ENCODE measurements at places on chromosomes 2 and 18.

- DNase-seq: no peak
Observed at GRCh38 chr2:200357845-200358244, 51.4 kb downstream of the SPATS2L start.

DNA sequence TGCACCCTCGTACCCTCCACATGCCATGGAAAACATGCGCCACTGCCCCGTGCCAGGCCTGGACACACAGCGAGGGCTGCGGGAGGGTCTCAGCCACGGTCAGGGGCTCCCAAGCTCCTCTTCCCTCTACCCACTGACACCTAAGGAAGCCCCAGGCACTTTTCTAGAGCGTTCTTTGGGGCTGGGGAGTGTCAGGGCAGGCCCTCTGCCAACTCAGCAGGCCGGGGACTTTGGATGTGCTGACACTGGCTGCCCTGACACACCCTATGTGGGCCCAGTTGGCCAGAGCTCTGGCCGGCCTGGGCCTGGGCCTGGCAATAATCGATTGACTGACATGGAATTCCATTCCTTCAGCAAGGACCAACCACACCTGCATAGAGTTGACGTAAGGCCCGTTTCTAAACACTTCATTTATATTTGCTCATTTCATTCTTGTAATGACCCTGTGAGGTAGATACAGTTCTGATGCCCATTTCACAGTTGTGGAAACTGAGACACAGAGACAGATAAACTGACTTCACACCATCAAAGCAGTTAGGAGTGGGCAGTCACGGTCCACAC is 70.5 kb downstream of the ZFP36L2 start:
- DNase-seq: no peak

- no peak for DNase-seq
Observed at GRCh38 chr2:40642237-40642636, 190.3 kb upstream of the SLC8A1 start.

DNA sequence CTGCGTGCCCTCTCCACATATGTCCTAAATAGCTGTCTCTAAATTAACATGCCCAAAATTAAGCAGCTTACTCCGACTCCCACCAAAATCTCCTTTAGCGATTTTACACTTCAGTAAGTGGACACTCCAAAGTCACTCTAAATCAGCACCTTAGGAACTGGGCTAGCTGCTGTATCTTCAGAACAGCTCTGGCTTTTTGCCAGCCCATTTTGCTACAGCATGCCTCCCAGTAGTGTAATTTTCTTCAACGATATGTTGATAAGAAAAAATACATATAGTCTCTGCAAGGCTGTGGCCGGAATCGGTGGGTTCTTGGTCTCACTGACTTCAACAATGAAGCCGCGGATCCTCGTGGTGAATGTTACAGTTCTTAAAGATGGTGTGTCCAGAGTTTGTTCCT is 291.8 kb upstream of the RGPD4 start:
- DNase-seq: no peak

GRCh38 chr2:239132786-239133185 is 268.0 kb downstream of the HDAC4 start:
- no peak for DNase-seq

GRCh38 chr2:143282684-143283083 is 153.5 kb downstream of the ARHGAP15 start:
- no peak for DNase-seq

- DNase-seq: no peak
Observed at GRCh38 chr18:12011957-12012549, 30.7 kb downstream of the IMPA2 start.

- DNase-seq: no peak
Observed at GRCh38 chr18:21393986-21394385, 152.0 kb downstream of the GREB1L start.

- DNase-seq: no peak
Observed at GRCh38 chr2:223768179-223768578, 69.2 kb downstream of the AP1S3 start.

DNA sequence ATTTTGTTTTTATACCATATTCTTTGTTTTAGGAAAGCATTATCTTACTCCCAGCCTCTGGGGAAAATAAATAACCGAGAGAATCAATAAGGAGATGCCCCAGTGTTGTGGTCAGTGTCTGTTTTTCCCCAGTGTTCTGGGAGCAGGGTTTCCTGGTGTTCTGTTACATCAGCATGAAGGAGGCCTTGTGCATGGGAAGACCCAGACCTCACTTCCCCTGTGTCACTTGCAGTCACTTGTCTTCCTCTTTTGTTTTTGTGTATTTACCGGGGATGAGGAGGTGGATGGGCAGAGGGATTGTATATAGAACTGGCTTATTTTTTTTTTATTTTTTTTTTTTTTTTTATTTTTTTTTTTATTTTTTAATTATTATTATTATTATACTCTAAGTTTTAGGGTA is 45.0 kb upstream of the MGAT5 start:
- DNase-seq: no peak

DNA sequence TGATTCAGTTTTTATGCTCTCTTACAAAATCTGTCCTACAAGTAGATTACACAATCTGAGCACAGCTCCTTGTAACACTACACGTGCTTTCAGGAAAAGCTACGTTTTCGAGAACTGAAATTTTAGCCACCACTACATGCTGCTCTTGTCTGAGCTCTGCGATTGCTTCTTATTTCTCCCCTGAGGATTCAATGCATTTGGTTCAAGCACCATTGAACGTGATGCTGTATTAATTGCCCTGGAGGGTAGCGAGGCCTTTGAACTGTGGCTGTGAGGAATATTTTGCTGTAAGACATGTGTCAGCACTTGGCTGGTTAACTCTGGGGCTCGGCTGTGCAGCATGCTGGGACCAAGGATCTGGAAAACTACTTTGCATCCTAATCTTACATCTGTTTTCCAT is 405.8 kb downstream of the EPHA4 start:
- no peak for DNase-seq

DNA sequence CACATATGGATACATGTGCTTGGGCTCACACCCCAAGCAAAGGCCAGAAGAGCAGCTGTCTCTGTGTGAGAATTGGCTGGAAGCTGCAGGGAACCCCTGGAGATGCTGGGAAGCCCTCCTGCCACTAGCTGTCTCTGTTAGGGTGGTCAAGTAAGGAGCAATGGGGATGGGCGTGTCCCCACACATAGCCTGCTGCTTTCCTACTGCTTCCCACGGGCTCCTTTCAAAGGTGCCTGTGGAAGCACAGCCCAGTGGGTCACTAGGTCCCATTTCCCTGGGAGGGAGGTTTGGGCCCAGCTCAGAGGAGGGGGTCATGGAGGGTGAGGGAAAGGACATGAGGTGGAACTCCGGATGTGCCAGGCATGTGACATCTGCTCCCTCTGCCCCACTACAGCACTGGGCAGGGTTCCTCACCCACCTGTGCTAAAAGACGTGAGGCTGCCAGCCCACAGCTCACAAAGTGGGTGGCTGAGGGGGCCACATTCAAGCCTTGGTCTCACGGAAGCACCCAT is 24.4 kb upstream of the MAL start:
- DNase-seq: no peak

DNA sequence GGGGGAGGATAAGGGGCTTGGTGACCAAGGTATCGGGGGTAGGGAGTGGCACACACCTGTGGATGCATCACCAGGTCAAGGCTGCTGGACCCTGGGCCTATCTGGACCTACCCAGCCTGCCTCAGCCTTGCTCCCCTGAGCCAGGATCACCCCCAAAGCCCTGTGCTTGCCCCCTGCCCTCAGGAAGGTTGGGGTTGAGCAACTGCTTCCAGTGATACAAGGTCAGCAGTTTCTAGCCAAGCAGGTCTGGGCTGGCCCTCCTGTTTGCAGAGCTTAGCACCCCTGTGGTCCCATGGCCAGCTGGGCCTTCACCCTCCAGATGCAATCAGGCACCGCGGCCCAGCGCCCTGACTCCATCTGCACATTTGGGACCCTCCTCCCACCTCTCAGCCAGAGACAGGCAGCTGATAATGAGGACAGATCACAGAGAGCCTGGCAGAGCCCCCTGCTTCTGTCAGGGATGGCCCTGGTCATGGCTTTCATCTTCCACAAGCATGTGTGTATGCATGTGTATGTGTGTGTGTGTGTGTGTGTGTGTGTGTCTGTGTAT is 154.6 kb downstream of the TFCP2L1 start:
- DNase-seq: no peak

Data from head of caudate nucleus (tissue), 42 donors.